Kidney glomerular epithelial cell (primary cell): ENCODE measurements at places on chromosomes 5 and 9.
A peak's percentile ranks its signal among the peaks of the same experiment; 100 is the strongest.

DNA sequence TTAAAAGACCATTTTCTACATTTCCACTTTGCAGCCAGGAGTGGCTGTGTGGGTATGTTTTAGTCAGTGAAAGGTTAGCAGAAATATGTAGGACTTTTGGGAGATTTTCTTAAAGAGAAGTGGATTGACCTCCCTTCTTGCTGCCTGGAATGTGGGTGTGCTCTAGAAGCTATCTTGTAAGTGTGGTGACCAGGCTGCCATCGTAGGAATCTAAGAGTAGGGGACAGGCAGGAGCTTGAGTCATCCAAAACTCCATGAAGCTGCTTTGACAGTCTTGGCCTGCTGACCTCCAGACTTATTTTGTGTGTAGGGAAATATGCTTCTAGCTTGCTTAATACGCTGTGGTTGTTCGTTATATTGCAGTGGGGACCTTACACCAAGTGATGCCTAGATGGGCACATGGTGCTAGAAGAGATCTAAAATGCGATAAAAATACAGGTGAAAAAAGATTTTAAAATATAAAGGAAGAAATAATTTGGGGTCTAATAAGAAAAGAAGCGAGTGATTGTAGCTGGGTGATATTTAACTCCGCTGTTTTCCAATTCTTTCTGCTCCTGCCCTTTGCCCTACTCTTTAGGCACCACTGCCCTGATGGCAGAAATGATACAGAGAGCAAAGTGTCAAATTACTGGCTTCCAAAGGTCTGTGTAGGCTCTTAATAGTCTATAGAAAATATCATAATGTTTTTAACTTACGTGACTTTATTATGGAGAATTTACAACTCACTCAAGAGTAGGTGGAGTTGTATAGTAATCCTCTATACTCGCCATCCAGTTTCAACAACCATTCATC, 298.2 kb upstream of the ZNF608 start:
- no peak for DNase-seq

DNA sequence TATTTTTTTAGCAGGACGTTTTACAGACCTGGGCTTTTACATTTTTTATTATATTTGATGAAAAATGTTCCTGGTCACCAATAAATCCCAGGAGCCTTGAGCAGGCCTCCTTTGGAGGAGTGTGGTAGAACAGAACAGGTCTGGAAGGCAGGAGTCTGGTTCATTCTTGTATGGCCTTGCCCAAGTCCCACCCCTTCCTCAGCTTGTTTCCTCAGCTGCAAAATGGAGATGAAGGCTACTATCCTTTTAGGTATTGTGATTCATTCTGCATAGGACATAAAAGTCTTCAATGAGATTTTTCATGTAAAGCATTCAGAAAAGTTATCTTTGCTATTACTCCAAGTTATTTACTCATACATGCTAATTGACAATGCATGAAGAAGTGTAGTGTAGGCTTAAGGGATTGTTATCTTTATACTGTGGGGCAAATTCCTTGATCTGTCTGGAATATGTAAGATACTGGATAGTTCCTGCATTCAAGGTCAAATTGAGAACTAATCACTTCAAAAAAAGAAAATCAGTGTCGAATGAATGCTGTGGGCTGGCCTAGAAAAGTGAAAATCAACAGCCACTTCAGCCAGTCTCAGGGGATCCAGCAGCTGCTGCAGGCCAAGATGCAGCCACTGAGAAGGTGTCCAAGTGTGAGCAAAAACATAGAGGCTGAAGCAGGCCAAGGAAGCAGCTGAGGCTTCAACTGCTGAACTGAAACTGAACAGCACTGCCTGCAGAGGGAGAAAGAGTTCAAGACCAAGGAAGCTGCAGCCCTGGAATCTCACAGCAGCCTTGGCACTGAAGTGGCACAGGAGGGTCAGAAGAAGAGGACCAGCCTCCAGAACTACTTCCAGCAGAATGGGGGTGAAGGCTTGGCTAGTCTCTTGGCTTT, 15.5 kb upstream of the SLC36A3 start:
- no peak for DNase-seq

DNA sequence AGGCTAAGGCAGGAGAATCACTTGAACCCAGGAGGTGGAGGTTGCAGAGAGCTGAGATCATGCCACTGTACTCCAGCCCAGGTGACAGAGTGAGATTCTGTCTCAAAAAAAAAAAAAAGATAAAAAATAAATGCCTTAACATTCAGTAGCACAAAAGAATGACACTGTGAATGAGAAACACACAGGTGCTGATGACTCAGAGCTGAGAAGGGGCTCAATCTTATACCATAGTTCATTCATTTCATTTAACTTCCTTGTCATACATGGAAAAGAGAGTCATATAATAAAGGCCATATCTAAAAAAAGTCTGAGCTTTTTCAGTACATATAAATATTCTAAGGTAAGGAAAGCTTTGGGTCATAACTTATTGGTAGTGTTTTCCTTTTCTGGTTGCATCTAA, 40.6 kb downstream of the WWC1 start:
- DNase-seq = peak; percentile 26

GRCh38 chr5:150497274-150497988, 10.5 kb upstream of the NDST1 start:
- DNase-seq = peak; percentile 91

- no peak for DNase-seq
Measured at GRCh38 chr5:170630711-170631141, 126.9 kb downstream of the KCNIP1 start.

DNA sequence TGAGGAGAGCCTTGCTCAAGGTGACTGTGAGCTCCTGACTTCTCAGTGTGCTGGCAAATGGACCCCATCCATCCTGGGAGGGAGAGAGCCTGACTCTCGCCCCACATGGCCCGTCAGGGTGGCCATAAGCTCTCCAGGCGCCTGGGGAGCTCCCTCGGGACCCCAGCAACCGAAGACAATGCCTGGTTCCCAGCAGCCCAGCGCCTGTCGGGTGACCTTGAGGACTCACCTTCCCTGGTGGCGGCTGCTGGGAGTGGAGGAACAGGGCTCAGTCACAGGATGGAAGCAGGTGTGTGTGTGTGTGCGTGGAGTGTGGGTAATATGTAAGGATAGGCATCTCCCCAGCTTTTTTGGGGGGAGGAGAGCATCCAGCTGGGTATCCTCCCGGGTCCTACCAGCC, 190.3 kb downstream of the MELK start:
- DNase-seq = no peak

GRCh38 chr9:5582835-5583195, 46.1 kb upstream of the RIC1 start:
- peak; percentile 51 for DNase-seq

DNA sequence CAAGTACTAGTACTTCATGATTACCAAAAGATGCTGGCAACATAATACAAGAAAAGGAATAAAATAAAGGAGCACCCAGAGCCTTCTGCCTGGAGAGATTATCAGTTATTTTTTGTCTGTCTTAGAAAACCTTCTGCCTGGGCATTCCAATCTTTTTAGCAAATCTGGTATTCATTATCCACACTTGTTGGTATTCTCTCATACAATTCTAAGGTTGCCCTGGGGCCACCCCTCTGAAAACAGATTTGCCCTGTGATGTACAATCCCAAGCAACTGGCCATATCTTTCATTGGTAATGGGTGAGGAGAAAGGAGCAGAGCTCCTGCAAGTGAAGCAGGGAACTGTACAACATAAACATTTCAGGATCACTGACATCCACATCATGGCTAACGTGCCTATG, 47.8 kb downstream of the WDR41 start:
- no peak for DNase-seq

GRCh38 chr9:75108571-75108970, 20.3 kb downstream of the OSTF1 start:
- DNase-seq = no peak

DNA sequence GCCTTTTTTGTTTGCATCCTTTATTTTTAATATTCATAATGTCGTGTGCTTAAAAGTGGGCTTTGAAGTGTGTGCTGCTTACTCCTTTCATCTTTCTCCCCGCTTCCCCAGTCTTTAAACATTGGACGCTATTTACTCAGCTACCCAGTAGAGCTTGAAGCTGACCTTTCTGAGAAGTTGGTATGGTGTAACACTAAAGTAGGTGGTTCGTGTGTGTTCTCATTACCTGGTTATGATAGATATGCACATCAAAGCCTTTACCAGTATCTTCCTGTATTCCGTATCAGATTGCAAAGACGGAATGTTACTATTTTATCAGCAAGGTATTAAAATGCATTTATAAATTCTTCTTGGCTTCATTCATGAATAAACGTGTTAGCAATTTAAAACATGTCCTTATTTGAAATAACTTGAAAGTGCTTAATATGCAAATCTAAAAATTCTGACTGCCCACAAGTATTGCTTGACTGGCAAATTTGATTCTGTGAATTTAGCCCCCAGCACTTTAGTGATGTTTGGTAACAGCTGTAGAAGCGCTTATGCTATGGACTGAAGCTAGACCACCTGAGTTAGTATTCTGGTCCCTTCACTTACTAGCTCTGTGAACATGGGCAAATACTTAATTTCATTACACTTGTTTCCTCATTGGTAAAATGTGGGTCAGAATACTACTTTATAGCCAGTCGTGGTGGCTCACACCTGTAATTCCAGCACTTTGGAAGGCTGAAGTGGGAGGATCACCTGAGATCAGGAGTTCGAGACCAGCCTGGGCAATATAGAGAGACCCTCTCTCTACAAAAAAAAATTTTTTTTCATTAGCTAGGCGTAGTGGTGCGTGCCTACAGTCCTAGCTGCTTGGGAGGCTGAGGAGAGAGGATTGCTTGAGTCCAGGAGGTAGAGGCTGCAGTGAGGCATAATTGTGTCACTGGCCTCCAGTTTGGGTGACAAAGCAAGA, 1.7 kb downstream of the RRAGA start:
- peak; percentile 40 for DNase-seq

- no peak for DNase-seq
Measured at GRCh38 chr5:75524071-75524470, 12.4 kb downstream of the POLK start.

- no peak for DNase-seq
Measured at GRCh38 chr5:6715758-6716628, 2.8 kb downstream of the TENT4A start.

DNA sequence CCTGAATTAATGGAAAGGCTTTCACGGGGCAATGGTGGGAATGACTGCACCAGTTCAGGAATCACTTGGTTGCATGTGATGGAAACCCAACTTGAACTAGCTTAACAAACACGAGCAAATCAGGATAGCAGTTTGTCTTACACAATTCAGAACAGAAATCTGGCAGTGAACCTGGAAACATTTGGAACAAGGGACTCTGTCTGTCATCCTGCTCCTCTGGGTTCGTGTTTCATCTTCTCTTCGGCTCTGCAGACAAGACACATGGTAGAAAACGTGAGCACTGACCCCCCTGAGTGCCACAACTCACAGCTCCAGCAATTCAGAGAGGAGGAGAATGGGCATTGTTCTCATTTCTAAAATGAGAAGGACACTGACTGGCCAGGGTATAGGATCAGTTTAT, 218.1 kb upstream of the NREP start:
- DNase-seq = no peak

DNA sequence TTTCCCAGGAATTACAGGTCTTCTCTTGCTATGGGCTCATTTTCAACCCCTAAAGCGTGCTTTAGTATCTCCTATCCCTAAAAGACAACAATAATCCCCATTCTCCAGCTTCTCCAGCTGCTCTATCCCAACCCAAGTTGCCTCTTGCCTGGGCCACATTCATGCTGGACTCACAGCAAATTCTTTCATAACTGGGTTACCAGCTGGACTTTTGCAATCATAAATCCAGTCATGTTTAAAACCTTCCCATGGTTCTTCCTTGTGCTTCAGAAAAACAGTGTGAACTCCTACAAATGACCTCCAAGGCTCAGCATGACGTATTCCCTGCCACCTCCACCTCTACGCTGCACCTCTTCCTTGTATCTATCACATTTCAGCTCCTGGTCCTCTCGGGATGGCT, 346.9 kb downstream of the GADD45G start:
- DNase-seq = no peak

GRCh38 chr9:108377881-108378280, 477.9 kb downstream of the ACTL7B start:
- no peak for DNase-seq

DNA sequence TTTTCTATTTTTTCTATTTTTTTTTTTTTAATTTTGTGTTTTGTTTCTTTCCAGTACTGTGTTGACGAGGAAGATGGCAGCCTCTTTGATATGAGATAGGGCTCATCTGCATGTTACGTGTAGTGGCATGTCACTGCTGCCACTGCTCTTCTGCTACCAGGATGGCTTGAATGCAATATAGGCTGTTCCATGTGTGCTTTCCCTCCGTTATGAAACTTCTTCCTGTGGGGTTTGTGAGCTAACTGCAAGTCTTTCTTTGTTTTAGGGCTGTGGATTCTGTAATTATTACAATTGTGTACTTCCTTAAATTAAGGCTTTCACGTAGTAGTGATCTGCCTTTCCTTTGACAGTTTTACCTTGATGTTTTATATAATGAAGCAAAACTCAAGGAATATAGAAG, 184.6 kb downstream of the KDM4C start:
- DNase-seq = no peak

GRCh38 chr5:106423109-106423897, 1247.4 kb downstream of the EFNA5 start:
- no peak for DNase-seq

DNA sequence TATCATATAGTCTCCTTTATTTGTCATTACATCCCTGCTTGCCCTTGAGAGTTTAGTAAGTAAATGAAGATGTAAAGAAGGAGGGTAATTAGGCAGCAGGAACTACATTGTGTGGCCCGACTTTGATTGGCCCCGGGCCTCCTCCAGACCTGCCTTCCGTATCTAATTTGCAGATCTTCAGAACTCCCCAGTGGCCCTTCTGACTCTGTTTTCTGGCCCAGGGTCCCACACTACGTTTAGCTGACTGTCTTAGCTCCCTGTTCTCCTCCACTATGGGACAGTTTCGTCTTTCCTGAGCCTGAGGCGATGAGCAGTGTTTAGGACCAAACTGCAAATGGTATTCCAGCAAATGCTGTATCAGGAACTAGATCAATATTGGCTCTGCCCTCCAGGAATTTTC, 21.6 kb upstream of the CTSL start:
- no peak for DNase-seq

GRCh38 chr5:135108992-135109391, 75.0 kb upstream of the PITX1 start:
- DNase-seq = no peak

DNA sequence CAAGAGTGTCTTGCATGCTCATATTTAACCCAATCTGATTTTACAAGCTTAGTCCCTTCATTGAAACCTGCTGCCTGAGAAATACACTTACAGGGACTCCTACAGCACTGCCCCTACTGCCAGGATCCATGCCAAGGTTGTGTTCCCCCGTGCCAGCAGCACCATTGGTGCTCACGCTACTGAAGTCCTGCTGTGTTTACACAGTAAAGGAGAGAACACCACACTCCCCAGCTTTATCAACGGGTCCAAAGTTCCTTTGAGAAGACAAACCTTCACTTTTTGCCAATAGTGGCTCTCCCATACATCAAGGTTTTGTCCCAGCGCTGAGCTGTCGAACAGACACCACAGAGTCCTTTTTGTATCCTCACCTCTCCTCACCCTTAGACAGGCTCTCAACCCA, 155.1 kb upstream of the WWC1 start:
- no peak for DNase-seq

GRCh38 chr9:87714819-87715218, 11.1 kb upstream of the CTSL start:
- no peak for DNase-seq
